Activated CD4-positive, alpha-beta T cell treated with anti-CD3 and anti-CD28 coated beads for 24 hours (primary cell): ENCODE measurements at places on chromosomes 13 and 19.

DNA sequence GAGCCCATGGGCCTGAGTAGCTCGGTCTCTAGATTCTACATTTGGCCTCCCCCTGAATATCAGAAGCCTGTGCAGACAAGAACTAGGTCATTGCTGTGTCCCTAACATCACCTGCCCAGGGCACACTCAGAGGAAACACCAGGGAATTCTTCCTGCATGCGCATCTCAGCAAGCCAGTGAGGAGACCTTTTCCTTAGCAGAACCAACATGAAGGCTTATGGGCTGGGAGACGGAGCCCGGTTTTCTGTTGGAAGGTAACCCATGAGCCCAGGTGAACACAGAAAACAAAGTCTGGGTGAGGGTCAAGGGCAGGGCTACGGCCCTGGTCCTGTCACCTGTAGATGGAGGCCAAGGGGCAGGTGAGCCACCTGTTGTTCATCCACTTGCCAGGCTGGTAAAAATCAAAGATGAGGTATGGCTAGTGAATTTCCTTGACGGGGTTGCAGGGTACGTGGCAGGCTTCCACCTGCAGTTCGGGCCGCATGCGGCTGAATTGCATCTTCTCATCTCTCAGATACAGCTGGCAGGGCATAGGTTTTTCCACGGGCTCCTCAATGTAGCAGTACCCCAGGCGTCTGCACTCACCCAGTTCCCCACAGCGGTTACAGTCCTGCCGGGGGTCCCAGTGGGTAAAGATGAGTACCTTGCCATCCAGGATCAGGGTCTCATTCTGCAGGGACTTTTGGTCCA, 3.6 kb upstream of the FAM187B start:
- DNase-seq, result no peak

DNA sequence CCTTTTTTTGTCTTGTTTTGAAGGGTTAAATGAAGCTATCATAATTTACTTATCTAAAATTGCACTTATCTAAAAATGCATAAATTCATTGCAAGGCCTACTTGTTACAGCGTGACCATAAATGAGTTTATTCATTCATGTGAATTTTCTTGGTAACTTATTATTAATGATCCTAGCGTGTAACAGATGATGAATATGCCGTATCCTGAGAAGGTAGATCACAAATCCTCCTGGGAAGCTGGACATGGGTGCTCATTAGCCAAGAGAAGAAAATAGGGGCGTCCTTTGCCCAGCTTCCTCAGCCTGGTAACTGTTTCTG, 21.3 kb downstream of the TNFSF11 start:
- DNase-seq, result no peak

- DNase-seq, result no peak
Measured at GRCh38 chr13:32822771-32823170, 193.5 kb upstream of the KL start.

- peak; percentile 72 for DNase-seq
Measured at GRCh38 chr19:4851551-4852290, 15.7 kb downstream of the PLIN3 start.

GRCh38 chr13:20136781-20137703, 23.8 kb downstream of the GJA3 start:
- DNase-seq, result no peak

DNA sequence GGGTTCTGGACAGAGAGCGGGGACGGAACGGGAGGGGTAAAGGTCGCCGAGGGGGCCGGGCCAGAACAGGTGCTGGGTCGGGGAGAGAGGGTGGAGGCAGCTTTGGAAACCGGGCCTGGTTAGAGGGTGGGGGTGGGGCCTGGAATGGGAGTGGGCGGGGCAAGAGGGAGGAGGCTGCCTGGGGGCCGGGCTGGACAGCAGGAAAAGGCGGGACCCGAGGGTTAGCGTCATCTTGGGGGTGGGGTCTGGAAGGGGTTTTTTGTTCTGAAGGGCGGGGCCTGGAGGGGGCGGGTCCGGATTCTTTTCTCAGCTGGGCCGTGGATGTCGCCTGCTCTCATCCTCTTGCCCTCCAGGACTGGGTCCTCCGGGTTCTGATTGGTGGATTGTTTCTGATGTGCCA, 4.3 kb upstream of the ZNF813 start:
- no peak for DNase-seq

- no peak for DNase-seq
Measured at GRCh38 chr13:106467427-106468122, 67.9 kb downstream of the EFNB2 start.

DNA sequence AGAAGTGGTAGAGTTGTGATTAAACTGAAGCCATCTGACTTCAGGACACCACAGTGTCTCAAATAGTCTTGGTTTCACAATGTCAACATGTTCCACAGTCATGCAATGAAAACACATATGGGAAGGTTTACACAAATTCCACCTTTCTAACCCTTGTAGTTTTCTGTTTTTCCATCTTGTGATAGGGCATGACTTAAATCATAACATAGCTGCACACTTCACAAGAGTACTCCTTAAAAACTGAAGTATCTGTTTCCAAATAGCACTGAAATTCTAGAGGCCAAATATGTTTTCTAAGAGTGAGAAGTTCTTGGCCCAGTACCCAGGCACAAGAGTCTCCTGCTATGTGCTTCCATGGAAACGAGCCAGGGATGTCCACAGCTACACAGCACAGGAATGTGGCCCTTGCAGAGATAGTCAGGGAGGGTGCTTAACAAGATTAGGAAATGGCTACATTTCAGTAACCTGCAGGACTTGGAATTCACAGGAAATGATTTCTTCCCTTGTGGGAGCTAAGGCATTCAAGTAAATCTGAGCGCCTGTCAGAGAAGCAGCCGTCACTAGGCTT, 269.1 kb downstream of the NDFIP2 start:
- DNase-seq, result no peak

GRCh38 chr19:7619671-7620441, 9.5 kb downstream of the XAB2 start:
- DNase-seq, result no peak

DNA sequence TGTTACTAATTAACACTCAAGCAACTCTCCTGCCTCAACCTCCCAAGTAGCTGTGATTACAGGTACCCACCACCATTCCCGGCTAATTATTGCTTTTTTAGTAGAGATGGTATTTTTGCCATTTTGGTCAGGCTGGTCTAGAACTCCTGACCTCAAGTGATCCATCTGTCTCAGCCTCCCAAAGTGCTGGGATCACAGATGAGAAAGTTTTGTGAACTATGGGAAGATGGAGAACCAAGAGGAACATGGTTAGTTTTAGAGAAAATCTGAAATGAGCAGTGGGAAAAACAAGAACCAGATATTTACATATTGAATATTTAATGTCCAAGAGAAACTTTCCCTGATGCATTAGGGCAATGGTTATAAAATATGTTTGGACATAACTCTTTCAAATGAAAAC, 863.6 kb upstream of the MIR17HG start:
- no peak for DNase-seq

GRCh38 chr19:1767464-1767933, 14.2 kb downstream of the ONECUT3 start:
- DNase-seq, result peak; percentile 44

DNA sequence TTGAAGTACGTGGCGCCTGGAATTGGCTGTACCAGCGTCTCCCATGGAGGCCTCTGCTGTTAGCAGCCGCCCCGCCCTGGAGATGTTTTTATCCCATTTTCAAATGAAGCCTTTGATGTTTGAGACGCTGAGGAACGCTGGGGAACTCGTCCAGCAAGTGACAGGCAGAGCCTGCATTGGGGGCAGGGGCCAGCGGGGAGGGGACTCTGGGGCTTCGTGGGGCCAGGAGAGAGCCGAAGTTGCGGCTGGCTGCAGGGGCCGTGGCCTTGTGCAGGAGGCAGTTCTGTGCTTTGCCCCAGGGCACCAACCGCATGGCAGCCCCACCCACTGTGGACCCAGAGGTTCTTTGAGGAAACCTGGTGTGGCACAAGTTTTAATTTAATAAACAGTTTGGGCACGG, 13.5 kb downstream of the SPPL2B start:
- DNase-seq, result no peak

GRCh38 chr19:18993115-18993514, 40.2 kb downstream of the SUGP2 start:
- DNase-seq, result no peak

- DNase-seq, result no peak
Measured at GRCh38 chr19:4288091-4288777, 9.2 kb downstream of the SHD start.

- peak; percentile 47 for DNase-seq
Measured at GRCh38 chr19:38736413-38737280, 7.6 kb downstream of the CAPN12 start.

DNA sequence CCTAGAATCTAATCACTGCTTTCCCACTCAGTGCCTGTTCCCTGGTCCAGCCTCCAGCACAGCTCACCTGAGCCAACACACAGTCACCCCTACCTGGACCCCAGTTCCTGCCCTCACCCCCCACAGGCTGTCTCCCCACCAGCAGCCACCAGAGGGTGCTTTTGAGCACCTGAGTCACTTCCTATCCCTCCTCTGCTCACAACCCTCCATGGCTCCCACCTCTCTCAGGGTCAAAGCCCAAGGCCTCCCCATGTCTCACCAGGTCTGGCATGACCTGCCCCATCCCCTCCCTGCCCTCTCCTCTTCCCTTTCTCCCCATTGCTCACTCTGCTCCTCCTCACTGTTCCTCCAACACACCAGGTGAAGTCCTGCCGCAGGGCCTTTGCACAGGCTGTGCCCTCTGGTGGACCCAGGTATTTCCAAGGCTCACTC, 7.1 kb upstream of the DPP9 start:
- DNase-seq, result peak; percentile 52

DNA sequence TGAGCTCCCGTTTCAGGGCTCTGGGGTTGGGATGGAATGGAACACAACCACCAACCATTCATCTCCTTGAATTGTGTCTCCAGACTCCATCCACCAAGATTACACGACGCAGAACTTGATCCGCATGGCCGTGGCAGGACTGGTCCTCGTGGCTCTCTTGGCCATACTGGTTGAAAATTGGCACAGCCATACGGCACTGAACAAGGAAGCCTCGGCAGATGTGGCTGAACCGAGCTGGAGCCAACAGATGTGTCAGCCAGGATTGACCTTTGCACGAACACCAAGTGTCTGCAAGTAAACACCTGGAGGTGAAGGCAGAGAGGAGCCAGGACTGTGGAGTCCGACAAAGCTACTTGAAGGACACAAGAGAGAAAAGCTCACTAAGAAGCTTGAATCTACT, 15.5 kb downstream of the FCAR start:
- no peak for DNase-seq

DNA sequence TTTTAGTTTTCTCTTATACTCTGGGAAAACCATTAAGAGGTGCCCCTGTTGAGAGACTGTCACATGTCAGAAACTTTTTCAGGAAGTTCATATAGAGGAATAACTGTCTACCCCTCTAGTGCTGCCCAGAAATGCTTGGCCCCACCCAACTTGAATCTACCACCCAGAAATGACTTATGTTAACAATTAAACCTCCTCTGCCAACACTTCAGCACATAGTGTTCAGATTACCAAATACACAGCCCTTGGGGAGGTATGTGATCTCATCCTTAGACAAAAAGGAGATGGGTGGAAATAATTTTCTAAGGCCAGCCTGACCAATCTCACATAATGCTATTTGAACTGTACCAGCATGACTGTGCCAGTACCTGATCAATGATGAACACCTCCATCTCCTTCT, 35.6 kb downstream of the CCDC169 start:
- no peak for DNase-seq

DNA sequence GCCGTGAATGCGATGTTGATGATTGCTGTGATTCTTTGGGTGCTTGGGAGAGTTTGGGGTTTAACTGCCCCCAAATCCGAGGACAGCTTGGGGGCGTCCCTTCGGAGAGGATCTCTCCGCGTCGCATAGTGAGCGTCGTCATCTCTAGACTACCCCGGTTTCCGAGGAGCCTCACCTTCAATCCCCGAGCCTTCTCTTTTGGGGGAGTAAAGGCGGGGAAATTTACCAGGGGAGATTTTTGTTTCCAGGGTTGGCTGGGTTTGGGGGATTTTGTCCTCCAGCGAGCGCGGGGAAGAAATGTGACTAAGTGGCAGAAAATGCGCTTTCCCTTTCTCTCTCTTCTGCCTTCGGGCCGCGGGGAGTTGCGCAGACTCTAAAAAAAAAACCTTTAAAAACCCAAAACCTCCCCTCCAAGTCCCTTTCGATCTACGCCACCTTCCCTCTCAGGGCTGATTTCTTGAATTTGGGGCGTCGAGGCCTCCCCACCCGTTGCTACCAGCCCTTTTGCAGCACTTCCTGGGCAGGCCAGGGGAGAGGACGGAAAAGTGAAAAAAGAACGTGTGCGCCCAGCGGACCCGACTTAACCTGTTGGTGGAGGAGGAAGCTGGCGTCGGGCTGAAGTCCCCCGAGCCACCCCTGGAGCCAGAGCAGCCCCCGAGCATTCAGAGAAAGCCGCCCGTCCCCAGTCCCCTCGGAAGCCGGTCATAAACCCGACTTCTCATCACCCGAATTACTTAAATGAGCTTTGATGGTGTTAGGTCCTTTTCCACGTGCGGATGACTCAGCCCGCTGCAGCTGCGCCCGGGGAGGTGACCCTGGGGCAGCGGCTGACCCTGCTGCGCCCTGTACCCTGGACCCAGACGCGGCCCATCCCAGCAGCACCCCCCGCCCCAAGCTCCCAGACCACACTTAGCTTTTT, 17.7 kb downstream of the NFIX start:
- no peak for DNase-seq

DNA sequence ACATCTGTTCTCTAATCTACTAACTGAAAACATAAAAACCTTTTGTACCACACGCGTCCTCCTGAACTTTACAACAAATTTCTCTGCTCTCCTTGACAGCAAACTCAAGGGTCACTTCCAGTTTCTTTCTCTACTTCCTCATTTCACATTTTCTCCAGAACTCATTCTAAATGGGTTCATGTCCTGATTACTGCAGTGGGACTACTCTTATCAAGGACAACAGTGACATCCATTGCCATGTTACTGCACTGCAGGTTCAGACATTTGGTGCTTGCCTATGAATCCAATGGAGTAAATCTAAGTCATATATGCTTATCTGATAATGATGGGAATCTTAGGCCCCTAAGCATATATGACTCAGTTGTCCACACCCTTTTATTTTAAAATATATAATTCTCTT, 35.3 kb downstream of the FPR3 start:
- DNase-seq, result no peak

GRCh38 chr19:7460562-7460966, 28.3 kb downstream of the PEX11G start:
- DNase-seq, result no peak

GRCh38 chr13:40191186-40191980, 475.1 kb downstream of the FOXO1 start:
- no peak for DNase-seq

GRCh38 chr13:101185606-101186005, 230.7 kb downstream of the NALCN start:
- no peak for DNase-seq

GRCh38 chr13:95115525-95115924, 185.7 kb downstream of the ABCC4 start:
- DNase-seq, result no peak

GRCh38 chr13:47036294-47037008, 139.6 kb upstream of the HTR2A start:
- DNase-seq, result no peak

- DNase-seq, result no peak
Measured at GRCh38 chr13:111949311-111949710, 117.6 kb upstream of the SOX1 start.
